SHP77 treated with DMSO at 0.1 percent for 48 hours (cell line): ENCODE measurements at places on chromosomes 12 and 14.

GRCh38 chr12:11661491-11662089, 12.1 kb downstream of the ETV6 start:
- DNase-seq, result no peak

DNA sequence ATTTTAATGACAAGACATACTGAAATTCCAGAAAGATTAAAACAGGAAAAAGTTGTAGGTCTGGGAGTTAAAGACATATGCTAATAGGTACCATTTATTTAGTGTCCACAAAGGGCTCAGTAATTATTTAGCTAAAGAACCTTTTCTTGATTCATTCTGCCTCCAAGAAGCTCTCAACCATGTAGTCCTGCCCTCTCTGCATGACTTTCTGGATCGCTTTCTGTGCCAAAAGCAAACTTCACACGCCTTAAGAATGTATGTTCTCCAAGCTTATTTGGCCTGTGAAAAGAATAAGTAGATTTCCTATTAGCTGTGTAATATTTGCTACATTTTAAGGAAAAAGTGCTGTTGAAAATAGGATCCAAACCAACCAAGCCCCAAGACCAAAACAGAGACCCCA, 291.7 kb downstream of the C12orf75 start:
- DNase-seq, result no peak

GRCh38 chr12:77072833-77073495, 7.6 kb upstream of the E2F7 start:
- DNase-seq, result no peak

DNA sequence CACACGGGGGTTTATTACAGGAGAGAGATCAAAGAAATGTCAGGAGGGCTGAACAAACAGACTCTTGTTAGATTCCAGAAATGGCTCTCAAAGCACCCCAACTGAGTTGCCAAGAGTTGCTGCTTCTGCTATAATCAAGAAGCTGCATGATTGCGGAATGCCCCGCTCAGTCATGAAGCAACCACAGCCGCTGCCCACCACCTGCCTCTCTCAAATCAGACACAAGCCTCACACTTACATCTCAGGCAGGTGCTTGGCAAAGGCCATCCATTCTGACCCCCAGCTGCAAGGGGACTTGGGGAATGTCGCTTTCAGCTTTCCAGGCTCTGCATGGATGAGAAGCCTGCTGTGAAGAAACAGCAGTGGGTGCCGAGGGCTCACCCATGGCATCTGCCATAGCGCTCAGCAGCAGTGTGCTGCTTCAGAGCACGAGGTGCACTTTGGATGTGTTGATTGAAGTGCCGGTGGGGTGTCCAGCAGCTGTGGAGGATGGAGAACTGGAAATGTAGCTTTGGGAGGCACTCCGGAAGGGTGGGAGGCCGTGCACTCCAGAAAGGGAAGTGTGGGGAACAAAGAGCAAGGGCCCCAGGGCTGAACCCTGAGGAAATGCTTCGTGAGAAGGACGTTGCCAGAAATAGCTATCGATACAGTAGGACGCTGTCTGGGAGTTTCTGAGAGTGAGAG, 37.7 kb downstream of the LRRC74A start:
- peak; percentile 52 for DNase-seq

DNA sequence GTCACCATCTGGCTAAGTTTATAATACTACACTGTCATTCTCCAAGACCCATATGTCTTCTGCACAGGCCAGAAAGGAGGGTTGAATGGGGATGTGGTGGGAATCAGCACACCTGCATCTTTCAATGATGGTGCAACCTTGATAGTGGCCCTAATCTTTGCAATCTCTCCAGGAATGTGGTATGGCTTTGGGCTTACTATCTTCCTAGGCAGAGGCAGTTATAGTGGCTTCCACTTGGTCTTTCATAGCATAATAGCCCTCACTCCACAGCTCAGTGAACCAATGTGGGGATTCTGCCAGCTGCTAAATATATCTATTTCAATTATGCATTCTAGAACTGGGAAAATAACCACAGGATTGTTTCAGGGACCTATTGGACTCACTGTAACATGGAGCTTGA, 61.8 kb upstream of the ATP2B1 start:
- DNase-seq, result no peak

GRCh38 chr14:90299408-90299807, 32.3 kb downstream of the NRDE2 start:
- no peak for DNase-seq

- no peak for DNase-seq
These were observed 88.8 kb downstream of the ANO6 start for GRCh38 chr12:45304514-45305178.

DNA sequence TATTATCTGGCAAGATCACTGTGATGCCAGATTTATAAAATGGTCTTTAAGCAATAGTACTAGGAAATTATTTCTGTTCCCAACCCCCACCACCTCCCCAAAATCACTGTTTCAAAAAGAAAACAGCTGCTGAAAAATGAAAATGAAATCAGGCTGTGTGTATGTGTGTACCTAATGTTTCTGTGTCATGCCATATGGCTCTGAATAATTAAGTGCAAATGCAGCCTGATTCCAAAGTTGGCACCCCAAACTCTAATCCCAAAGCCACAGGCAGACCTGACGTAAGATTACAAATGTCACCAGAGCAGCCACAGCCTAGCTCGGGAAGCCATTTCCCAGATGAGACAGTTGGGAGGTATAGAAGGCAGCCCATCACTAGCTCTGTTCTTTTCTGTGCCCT, 175.5 kb downstream of the MED13L start:
- no peak for DNase-seq

DNA sequence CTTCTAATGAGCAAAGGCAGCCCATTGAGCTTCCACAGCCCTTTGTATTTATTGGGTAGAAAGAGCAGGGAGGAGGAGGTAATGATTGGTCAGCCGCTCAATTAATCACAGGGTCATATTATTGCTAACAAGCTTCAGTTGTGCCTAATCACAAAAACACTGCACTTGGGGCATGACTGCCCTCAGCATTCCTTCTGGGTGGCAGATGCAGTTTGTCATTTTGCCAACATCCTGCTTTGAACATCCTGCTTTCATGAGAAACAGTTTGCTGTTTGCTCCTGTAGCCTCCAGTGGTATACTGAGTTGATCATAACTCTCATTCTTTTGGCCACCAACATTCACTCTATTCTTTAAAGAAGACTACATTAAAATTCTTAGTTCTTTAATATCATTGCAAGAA, 462.9 kb upstream of the MIS18BP1 start:
- DNase-seq, result no peak

DNA sequence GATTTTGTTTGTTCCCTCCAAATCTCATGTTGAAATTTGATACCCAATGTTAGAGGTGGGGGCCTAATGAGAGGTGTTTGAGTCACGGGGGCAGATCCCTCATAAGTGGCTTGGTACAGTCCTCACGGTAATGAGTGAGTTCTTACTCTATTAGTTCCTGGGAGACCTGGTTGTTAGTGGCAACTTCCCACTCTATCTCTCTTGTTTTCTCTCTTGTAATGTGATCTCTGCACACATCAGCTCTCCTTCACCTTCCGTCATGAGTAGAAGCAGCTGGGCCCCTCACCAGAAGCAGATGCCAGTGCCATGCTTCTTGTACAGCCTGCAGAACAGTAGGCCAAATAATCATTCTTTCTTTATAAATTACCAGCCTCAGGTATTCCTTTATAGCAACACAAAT, 29.6 kb upstream of the KCNK10 start:
- peak; percentile 90 for DNase-seq

GRCh38 chr14:61474701-61475100, 153.3 kb downstream of the PRKCH start:
- DNase-seq, result no peak

DNA sequence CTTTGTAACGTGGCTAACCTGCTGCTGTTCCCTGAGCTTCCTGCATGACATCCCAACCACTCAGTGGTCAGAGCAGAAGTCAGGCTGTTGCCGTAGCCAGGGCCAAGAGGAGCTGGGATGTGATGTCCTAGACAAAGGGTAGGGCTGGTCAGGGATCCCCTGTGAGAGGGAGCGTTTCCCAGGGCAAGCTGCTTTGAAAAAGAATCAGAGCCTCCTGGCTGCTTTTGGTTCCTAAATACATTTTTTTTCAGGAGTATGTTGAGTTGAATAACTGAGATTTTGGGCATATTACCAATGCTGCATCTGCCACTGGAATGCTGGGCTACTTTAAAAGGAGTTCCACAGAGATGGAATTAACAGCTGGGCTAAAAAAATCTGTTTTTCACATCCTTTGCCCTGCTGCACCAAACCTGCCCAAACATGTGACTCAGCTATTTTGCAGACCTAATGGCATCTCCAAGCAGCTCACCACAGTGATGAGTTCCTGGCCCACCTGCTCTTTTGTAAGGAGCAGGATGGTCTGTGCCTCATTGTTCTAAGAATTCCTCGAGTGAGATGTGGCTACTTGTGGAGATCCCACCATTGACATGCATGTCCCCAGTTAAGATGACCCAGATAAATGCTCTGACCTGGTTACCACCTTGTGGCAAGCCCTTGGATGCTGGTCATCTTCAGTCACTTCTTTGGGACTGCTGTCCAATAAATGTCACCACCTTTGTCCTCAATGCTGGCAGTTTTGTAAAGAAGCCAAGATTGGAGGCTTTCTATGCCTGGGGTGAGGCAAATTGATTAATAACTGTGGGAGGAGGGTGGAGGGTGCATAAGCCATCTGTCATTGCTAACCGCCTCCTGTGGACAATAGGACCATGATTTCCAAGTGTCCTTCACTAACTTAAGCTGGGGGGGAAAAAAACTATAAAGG, 24.1 kb downstream of the ANKRD13A start:
- DNase-seq, result no peak

GRCh38 chr14:82414853-82415539, 881.3 kb upstream of the SEL1L start:
- no peak for DNase-seq

- DNase-seq, result no peak
These were observed 42.7 kb upstream of the GPR132 start for GRCh38 chr14:105107781-105108515.

DNA sequence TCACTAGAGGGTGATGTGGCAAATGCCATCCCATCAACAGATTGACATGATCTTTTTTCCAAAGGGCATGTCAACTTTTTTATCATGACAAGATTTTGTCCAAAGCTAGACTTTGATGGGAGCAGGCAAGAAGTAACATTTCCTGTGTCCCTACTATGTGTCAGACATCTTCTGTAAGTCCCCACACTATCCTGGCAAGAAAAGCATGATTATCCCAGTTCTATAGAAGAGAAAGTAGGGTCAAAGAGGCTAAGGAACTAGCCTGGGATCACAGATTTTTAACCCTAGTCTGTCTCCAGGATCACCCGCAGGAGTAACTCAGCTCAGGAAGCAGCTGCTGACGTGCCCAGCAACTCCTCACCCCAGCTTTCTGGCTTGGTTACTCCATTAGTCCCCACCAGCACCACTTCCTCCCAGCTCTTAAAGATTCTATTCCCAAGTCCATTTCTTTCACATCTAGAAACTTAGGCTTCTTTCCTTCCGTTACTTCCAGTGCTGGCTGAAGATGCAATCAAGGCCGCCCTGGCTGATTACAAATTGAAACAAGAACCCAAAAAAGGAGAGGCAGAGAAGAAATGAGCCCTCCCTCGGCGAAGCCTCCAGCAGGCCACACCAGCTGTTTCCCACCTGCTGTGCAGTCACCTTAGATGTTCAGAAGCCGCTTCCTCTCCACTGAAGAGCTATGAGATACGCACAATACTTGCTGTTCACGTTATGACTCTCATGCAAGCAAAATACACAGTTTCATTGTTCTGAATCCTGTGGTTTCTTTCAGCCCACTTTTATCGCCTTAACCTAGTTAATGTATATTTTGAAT, 6.2 kb downstream of the ISCU start:
- DNase-seq, result no peak

DNA sequence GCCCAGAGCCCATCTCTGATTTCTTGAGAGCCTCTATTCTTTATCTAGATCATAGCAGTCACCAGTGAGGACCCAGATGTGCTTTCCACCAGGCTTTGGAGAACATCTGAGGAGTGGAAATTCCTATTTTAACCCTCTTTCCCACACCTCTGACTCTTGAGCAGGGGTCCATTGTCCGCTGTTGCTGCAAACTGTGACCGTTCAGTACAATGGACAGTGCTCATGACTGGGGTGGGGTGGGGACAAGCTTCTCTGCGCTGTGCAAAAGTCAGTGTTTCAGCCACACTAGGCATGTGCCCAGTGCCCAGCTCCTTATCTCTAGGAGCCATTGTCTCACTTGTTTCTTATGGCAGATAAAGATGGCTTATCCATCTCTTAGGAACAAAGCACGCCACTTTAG, 16.9 kb upstream of the KRT7 start:
- no peak for DNase-seq

DNA sequence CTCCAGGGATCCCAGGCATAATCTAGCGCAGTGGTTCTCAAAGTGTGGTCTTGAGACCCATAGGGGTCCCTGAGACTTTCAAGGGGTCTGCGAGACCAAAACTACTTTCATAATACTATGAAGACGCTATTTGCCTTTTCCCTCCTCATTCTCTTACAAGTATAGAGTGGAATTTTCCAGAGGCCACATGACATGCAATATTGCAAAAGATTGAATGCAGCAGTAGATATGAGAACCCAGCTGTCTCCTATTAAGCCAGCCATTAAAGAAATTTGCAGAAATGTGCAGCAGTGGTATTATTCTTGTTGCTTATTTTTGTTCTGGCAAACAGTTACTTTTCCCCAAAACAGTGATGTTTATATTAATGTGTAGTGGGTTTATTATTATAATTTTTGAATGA, 62.8 kb downstream of the VWF start:
- no peak for DNase-seq

GRCh38 chr14:25570483-25570882, 520.5 kb upstream of the STXBP6 start:
- no peak for DNase-seq

DNA sequence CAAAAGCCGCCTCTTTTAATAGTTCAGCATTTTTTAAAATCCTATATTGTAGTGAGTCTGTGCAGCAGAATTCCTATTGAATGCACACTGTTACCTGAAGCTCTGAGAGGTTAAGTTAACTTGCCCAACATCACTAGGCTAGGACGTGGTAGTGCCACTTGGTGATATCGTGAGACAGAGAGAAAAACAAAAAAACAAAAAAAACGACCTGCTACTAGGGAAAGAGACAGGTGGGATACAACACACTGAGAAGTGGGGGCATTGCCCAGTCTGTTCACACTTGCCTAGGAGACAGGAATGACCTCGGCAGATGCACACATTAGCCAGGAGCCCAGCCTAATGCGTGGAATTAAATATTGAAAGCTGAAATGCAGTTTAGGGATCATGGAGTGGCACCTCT, 129.7 kb upstream of the CCND2 start:
- DNase-seq, result no peak

- DNase-seq, result no peak
These were observed 46.1 kb downstream of the MAPKAPK5 start for GRCh38 chr12:111887926-111888745.
